ENCODE measurements at places on chromosomes 4 and X. TPM values are rescaled to one million over a fixed set of nuclear protein-coding genes. Genes with fewer than 3 reads are reported as not detected.

Gene IGSF1
- 0.32 TPM for total RNA-seq

Gene FAM47E
- total RNA-seq = 0.86 TPM

Gene MAP7D2
- total RNA-seq = not detected

Gene PAGE1
- not detected for total RNA-seq

Gene CD38
- total RNA-seq = under 0.01 TPM

Gene H2BW2
- not detected for total RNA-seq

Gene RIPPLY1
- not detected for total RNA-seq

Gene MID1
- 16.4 TPM for total RNA-seq

Gene TEX13B
- not detected for total RNA-seq

Gene PRKG2
- total RNA-seq = 0.64 TPM

Gene MYL5
- total RNA-seq = 9.1 TPM

Gene SOX3
- total RNA-seq = not detected

Gene CYSLTR1
- under 0.01 TPM for total RNA-seq

Gene AP1AR
- 24.2 TPM for total RNA-seq

Gene PDHA1
- total RNA-seq = 42.5 TPM

Gene FAM9B
- total RNA-seq = not detected

Gene RBMX2
- 17.3 TPM for total RNA-seq

Gene AFAP1
- total RNA-seq = 133 TPM

Gene GLRA3
- total RNA-seq = not detected

Gene JAKMIP1
- not detected for total RNA-seq

Gene GJB1
- not detected for total RNA-seq

Gene CXCL11
- total RNA-seq = not detected

Gene P2RY4
- not detected for total RNA-seq

Gene SCD5
- total RNA-seq = 6.9 TPM

Gene SRPX2
- total RNA-seq = 44.1 TPM

Gene TNIP2
- 41.9 TPM for total RNA-seq

Gene CXorf49
- total RNA-seq = not detected

Gene XK
- total RNA-seq = 0.86 TPM

Gene SLC49A3
- total RNA-seq = 7.1 TPM

Gene PNMA6F
- not detected for total RNA-seq

Gene SLC6A14
- total RNA-seq = not detected

Gene TRIM61
- total RNA-seq = 1.7 TPM

Gene OTUD5
- 24.2 TPM for total RNA-seq

Gene TENM3
- total RNA-seq = 26.4 TPM

Gene ARMCX5
- 18.0 TPM for total RNA-seq

Gene EDA
- total RNA-seq = not detected

Gene AMOT
- 15.1 TPM for total RNA-seq

Gene CCSER1
- not detected for total RNA-seq

Gene PALLD
- total RNA-seq = 188 TPM

Gene SRPK3
- 0.86 TPM for total RNA-seq

Gene SLC9A7
- 46.6 TPM for total RNA-seq

Gene FAT1
- 454 TPM for total RNA-seq

Gene ADH1B
- 0.43 TPM for total RNA-seq

Gene ATP1B4
- not detected for total RNA-seq

Gene ALB
- total RNA-seq = not detected

Gene RNF212
- 3.0 TPM for total RNA-seq
